Bronchial epithelial cell (primary cell): ENCODE measurements at places on chromosomes 5 and 9. TPM values are rescaled to one million over a fixed set of nuclear protein-coding genes. Genes with fewer than 3 reads are reported as not detected.

GRCh38 chr5:74251141-74252035 lies 389.1 kb downstream of the ENC1 start:
- peak; percentile 100 for DNase-seq

Gene PCDHB7
- total RNA-seq: not detected in 2 replicates

Gene GRIN1
- 0.26 and 0.53 TPM in 2 replicates for total RNA-seq

Gene CKMT2
- not detected in 2 replicates for total RNA-seq

GRCh38 chr9:119003201-119003611 lies 366.0 kb downstream of the BRINP1 start:
- no peak for DNase-seq

- DNase-seq: peak; percentile 95
Observed at GRCh38 chr5:96037128-96037527, 75.5 kb upstream of the ELL2 start.

Gene TIMD4
- total RNA-seq: not detected in 2 replicates

DNA sequence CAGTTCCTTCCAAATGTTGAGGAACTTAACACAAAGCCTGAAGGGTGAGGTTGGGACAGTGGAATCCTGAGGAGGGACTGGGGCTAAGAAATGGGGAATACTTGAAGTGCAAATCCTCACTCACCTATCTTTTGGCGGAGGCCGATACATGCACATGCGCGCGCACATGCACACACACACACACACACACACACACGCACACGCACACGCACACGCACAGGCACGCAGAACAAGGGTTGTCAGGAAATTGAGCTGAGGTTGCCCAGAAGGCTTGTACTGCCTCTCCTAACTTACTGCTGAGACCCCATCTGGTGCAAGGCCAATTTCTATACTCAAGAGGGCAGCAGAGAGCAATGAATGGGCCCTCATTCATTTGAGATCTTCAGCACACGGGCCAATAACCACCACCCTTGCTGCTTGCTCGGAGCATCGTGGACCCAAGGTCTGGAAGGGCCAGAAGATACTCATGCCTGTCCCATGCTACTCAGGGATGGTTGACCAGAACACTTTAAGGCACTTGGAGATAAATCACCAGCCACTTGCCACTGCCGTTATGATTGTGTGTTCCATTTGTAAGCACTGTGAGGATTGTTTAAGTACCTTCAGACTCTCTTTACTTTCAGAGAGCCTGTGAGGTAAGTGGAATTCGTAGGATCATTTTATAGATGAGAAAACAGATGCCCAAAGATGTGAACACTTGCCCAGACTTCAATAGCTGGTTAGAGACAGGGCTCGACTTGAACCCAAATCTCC lies 21.5 kb downstream of the BTF3 start:
- DNase-seq: peak; percentile 79

- DNase-seq: no peak
Observed at GRCh38 chr5:155938051-155938450, 388.9 kb upstream of the SGCD start.

- DNase-seq: no peak
Observed at GRCh38 chr9:95648225-95648624, 131.5 kb upstream of the PTCH1 start.

DNA sequence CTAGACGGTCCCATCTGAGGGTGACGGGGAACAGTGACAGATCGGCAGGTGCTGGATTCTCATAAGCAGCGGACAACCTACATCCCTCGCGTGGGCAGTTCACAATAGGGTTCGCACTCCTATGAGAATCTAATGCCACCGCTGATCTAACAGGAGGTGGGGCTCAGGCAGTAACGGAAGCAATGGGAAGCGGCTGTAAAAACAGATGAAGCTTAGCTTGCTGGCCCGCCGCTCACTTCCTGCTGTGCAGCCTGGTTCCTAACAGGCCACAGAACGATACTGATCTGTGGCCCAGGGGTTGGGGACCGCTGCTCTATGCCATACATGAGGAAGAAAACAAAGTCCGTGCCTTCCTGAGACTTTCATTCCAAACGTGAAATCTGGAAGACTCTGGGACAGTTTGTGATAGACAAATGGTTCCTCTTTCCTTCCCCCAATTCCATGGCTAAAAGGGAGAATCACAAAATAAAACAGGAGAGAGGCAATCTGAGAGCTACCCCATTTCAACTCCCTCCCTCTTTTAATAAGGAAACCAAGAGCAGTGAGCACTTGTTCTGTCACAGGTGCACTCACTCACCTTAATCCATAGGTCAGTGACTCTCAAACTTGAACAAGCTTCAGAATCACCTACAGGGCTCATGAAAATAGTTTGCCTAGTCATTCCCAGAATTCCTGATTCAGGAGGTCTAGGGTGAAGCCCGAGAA lies 12.1 kb downstream of the PDCL start:
- no peak for DNase-seq

DNA sequence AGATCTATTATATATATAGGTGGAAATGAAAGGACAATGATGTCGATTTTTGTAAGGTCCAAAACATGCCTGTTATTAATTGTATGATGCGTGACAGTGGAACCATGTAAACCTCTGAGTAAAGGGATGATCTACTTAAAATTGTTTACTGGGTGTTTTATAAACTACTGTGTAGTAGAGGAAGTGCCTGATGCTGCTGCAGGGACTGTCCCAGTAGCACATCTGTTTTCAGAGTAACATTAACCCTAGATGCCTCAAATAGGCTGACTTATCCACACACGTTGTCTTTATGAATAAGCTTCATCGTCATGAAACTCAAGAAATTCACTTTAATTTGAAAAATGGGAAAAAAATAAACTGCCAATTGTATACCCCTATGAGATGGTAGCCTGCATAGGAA lies 1.7 kb downstream of the CAMK4 start:
- no peak for DNase-seq
